SK-N-SH (cell line): ENCODE measurements at places on chromosomes 6 and 20. TPM values are rescaled to one million over a fixed set of nuclear protein-coding genes. Genes with fewer than 3 reads are reported as not detected.

DNA sequence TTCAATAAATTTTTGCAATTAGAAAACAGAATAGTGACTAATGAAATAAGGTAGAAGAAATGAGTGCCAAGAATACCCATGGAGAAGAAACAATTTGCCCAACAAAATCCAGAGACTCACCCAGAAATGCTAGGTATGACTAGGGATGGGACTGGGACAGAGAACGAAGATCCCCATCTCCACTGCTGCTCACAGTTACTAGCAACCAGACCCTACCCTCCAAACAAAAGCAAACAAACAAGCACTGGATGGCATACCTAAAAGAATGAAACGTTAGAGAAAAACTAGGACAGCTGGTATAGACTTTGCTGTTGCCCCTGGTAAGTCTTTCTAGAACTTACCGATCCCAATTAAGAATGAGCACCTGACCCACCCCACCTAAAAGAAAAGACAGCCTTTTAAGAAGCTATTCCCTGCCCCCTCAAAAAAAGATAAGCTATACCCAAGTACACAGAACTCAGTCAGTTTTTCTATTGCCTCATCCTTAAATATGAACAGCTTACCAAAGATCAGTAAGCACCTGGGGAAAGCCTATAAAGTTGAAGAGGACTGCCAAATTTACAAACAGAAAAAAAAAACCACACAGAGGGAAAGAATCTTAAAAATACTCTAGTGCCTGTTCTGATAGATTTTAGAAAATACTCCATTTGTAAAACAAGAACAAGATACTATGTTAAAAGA, 31.7 kb downstream of the REPS1 start:
- no peaks in the 10 kb centered on the region for H3K27me3 ChIP-seq
- no peaks in the 10 kb centered on the region for H3K36me3 ChIP-seq
- no peak overlapping the region for H3K4me3 ChIP-seq
- no peak for DNase-seq

DNA sequence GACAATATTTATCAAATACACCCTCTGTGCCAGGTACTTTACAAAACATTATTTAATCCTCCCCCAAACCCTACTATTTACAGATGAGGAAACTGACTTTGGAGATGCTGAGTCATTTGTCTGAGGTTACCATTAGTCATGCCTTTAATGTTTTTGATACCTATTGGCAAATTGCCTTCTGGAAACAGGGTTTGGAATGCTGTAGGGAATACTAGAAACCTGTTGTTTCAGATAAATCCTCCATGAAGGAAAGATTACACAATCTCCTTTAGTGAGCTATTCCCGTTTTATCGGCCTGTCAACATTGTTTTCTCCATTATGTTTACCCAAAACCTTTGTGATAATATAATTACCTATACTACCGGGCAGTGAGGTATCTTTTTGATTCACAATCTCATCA, 93.6 kb upstream of the ADGRF1 start:
- no peak overlapping the region for H3K27ac ChIP-seq
- H3K27me3 ChIP-seq = no peaks in the 10 kb centered on the region
- no peak for DNase-seq

DNA sequence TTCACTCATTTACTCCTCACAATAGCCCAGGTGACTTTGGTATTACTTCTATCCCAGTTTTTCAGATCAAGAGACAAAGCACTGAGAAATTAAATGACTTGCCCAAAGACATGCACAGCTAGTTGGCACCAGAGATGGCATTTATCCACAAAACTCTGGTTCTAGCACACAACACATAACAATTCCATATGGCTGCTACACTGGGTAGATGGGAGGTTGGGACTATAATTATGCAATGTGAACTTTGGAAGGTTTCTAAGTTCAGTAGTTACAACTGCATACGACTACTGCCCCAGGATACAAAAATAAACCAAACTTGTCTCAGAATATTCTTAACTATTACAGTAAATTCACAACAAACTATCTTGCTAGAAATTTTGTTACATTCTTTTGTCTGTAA, 54.2 kb upstream of the MLIP start:
- no peak for DNase-seq
- H3K4me3 ChIP-seq = no peak overlapping the region
- peaks cover 8% of the 10 kb centered on the region; the same call in 1 of the 2 replicates for H3K4me1 ChIP-seq

DNA sequence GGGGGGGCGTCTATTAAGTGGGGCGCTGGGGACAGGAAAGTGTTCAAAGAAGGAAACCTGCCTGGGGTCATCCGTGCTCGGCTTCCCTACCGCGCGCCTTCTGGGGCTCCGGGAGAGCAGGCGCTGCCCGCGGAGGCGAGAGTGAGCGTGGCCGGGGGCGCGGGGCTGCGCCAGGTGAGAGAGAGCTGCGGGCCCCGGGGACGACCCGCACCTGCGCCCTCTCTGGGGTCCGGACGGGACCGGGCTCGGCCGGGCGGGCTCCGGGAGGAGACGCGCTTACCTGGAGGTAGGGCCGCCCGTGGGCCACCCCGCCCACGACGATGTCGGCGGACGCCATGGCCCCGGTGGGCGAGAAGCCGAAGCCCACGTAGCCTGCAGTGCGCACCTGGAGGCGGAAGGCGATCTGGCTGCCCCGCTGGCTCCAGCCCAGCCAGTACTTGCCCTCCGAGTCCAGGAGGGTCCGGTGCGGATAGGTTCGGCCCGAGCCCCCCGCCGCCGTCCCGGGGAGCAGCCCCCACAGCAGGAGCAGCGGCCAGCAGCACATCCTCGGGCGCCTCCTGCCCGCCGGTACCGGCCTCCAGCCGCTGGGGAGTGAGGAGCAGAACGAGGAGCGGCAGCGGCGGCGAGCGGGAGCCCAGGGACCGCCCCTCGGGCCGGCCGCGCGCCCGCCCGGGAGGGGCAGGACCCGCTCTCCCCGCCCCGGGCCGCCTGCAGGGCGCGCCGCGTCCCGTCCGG, at the start of gene MOXD1:
Gene MOXD1, minus strand, starts transcription at position 593 of the 735 bp plus-strand sequence. Its CDS starts 49 bp downstream, at position 544.
- DNase-seq = peak; percentile 65
- H3K4me3 ChIP-seq = peak within 1 kb of the TSS; percentile 75
- H3K27ac ChIP-seq = peak within 1 kb of the TSS; percentile 60
- no peaks in the 10 kb centered on the region for H3K4me1 ChIP-seq

GRCh38 chr20:60935971-60936370, 316.1 kb upstream of the CDH4 start:
- no peaks in the 10 kb centered on the region for H3K27me3 ChIP-seq
- no peak overlapping the region for H3K27ac ChIP-seq
- no peaks in the 10 kb centered on the region for H3K36me3 ChIP-seq
- H3K4me3 ChIP-seq = no peak overlapping the region
- no peaks in the 10 kb centered on the region for H3K4me1 ChIP-seq

- H3K27me3 ChIP-seq = no peaks in the 10 kb centered on the region
- H3K4me3 ChIP-seq = no peak overlapping the region
- H3K27ac ChIP-seq = peak overlapping the region; percentile 78
- DNase-seq = no peak
Observed at GRCh38 chr6:35662999-35663398, 25.7 kb downstream of the FKBP5 start.

OLIG3 gene
- polyA plus RNA-seq = not detected in 2 replicates
